Right ventricle myocardium superior (tissue), 1 donor: ENCODE measurements at places on chromosomes 13 and 19. TPM values are rescaled to one million over a fixed set of nuclear protein-coding genes. Genes with fewer than 3 reads are reported as not detected.

The DLEU7 gene
- total RNA-seq, result 0.08 TPM

- DNase-seq, result no peak
Observed at GRCh38 chr13:43019811-43020210, 3.6 kb upstream of the DNAJC15 start.

- no peak for DNase-seq
Observed at GRCh38 chr13:42333613-42334328, 61.8 kb downstream of the AKAP11 start.

GRCh38 chr19:32868206-32868950 is 1.2 kb downstream of the SLC7A9 start:
- no peak for DNase-seq

GRCh38 chr19:16418597-16418962 is 53.2 kb downstream of the EPS15L1 start:
- DNase-seq, result no peak

The ZNF600 gene
- 2.6 TPM for total RNA-seq
